Esophagus squamous epithelium (tissue), 5 donors: ENCODE measurements at places on chromosomes 1 and 21.

- DNase-seq, result no peak
Observed at GRCh38 chr1:206725109-206725963, 40.6 kb downstream of the MAPKAPK2 start.

- DNase-seq, result no peak
Observed at GRCh38 chr1:97680894-97681293, 239.9 kb downstream of the DPYD start.

GRCh38 chr1:175968486-175969172 is 225.2 kb upstream of the TNR start:
- no peak for DNase-seq

DNA sequence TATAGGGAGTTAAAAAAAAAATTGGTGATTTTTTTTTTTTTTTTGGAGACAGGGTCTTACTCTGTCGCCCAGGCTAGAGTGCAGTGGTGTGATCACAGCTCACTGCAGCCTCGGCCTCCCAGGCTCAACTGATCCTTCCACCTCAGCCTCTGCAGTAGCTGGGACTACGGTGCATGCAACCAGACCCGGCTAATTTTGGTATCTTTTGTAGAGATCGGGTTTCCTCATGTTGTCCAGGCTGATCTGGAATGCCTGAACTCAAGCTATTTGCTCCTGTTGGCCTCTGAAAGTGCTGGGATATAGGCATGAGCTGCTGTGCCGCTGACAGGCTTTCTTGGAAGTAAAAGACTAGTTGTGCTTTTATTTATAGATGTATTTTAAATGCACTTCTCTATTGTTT is 3.0 kb downstream of the CDC42 start:
- DNase-seq, result no peak

DNA sequence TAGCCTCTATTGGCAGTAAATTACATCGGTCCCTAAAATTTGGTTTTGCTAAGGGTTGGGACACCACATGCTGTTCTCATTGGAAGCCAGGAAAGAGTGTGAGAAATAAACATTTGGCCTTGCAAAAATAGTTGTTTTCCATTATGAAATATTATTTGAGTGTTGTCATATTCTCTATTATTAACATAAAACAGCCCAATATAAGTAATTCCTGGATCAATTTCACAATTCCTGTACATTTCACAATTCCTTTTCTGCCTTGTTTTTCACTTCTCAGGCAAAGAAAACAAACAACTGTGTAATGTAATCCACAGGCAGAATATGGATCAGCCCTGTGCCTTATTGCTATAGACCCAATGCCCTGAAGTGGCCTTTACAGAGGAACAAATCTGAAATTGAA is 40.5 kb downstream of the C1orf87 start:
- no peak for DNase-seq

GRCh38 chr1:228082918-228083870 is 686 bp downstream of the ARF1 start:
- no peak for DNase-seq

GRCh38 chr1:158819461-158820443 is 11.4 kb upstream of the MNDA start:
- no peak for DNase-seq
